ENCODE measurements at places on chromosomes 3 and 15. TPM values are rescaled to one million over a fixed set of nuclear protein-coding genes. Genes with fewer than 3 reads are reported as not detected.

PRICKLE2 gene
- total RNA-seq, result 12.4 TPM

SCAMP5 gene
- total RNA-seq, result 3.6 TPM

KLHL40 gene
- 0.57 TPM for total RNA-seq

GRCh38 chr3:135917076-135917475 lies 48.5 kb upstream of the PPP2R3A start:
- DNase-seq, result no peak

- no peak for DNase-seq
Measured at GRCh38 chr3:170496026-170496867, 77.6 kb downstream of the CLDN11 start.

DNA sequence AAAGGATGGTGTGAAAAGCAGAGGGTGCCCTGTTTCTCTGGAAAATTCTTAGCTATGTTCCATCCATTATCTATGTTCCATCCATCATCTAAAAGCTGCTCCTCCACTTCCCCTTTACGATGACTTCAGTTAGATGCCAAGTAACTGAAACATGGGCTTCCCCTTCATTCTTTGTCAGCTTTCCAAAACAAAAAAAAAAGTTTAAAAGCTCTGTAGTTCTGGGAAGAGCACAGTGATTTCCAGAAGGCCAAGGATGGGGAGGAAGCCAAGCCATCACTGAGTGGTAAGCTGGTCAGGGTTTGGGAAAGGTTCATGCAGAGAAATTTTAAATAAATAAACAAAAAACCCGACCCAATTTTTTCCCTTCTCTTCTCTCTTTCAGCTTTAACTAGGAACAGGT lies 111.5 kb downstream of the CFAP44 start:
- DNase-seq, result no peak

CHL1 gene
- 2.5 TPM for total RNA-seq

- no peak for DNase-seq
Measured at GRCh38 chr3:122353215-122353614, 28.2 kb downstream of the CSTA start.

OXTR gene
- total RNA-seq, result 0.30 TPM

ENTPD3 gene
- 0.38 TPM for total RNA-seq

PPM1L gene
- 28.8 TPM for total RNA-seq

GRCh38 chr15:75153087-75153486 lies 48.6 kb upstream of the C15orf39 start:
- no peak for DNase-seq

FEZF2 gene
- total RNA-seq, result not detected

ADAMTS7 gene
- 17.8 TPM for total RNA-seq

- DNase-seq, result no peak
Measured at GRCh38 chr15:70757627-70758026, 5.7 kb downstream of the UACA start.

NR2E3 gene
- not detected for total RNA-seq

ACTRT3 gene
- 0.57 TPM for total RNA-seq

RFC4 gene
- 6.4 TPM for total RNA-seq

CPNE4 gene
- total RNA-seq, result 7.4 TPM

CDHR4 gene
- not detected for total RNA-seq

DNA sequence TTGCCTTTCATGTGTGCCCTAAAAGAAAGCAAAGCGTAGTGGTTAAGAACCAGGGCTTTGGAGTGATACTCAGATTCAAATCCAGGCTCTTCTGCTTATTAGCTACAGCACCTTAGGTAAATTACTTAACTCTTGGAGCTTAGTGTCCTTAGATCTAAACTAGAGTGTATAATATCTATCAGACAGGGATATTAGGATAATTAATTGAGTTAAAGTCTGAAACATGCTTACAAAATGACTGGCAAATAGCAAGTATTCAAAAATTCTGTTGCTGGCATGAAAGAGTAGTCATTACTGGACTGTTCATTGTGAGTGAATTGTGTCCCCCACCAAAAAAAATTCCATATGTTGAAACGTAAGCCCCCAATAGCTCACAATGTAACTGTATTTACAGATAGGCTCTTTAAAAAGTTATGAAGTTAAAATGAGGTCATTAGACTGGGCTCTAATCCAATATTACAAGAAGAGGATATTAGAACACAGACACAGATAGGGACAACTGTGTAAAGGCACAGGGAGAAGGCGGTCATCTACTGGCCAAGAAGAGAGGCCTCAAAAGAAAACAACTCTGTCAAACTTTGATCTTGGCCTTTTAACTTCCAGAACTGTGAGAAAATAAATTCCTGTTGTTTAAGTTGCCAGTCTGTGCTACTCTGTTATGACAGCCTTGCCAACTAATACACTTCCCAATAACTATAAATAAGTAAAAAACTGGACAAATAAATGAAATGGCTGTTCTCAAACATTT lies 60.4 kb upstream of the LRRC3B start:
- DNase-seq, result no peak

- no peak for DNase-seq
Measured at GRCh38 chr3:12349895-12350811, 61.3 kb downstream of the PPARG start.
